ENCODE measurements at places on chromosomes 7 and 10.

DNA sequence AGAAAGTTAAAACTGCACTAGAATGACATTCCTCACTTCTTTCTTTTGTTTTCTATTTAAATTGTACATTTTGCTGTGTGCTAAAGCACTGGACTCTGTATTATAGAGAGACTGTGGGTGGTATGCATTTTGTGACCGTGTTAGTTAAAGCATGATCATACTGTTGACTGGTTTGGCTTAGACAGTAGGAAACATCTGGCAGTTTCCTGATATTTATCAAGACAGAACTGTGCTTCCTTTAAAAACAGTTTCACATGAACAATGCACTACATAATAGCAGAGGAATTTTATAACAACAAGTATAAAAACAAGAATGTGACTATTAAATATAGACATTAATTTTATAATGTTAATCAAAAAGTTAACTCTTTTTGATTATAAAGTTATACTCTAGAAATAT lies 23.1 kb downstream of the GNG11 start:
- DNase-seq, result no peak

DNA sequence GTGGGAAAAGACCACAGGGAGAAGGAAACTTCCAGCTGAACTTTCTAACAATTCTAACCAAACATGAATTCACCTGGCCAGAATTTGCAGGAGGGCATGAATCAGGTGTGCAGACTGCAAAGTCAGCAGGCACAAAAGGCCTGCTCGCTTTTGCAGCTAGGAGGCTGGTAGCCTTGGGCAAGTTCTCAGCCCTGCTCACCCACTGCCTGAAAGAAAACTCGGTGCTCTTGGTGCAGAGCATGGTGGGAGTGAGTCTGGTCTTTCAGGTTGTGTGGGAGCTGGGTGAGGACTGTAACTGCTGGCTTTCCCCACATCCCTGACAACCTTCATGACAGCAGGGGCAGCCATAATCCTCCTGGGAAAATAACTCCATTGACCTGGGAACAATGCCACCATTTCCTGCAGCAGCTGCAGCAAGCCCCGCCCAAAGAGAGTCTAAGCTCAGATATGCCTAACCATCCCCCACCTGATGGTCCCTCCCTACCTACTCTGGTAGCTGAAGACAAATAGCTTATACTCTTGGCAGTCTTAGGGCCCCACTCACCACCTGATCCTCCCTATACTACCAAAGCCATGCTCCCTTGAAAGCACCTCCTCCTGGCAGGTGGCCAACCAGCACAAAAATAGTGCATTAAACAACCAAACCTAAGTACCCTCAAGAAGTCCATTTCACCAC lies 31.6 kb downstream of the ZNF117 start:
- no peak for DNase-seq

DNA sequence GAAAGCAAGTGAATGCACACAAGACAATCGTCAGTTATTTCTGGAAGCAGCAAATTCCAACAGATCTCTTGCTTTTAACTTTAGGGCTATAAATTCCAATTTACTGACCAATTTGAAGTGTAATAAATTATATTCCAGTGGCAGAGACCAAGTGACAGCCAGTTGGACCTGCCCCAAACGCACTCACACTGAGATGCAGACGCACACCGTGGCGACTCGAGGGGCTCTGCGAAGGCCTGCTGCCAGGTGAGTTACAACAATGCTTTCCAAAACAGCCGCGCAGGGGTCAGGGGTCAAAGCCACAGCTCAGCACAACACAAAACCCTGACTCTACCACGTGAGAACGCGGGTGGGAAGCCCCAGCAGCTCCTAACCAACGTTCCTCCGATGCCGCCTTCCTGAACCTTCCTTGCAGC lies 97.4 kb downstream of the ZRANB1 start:
- no peak for DNase-seq

GRCh38 chr7:17844514-17845196 lies 95.6 kb downstream of the SNX13 start:
- DNase-seq, result no peak

- no peak for DNase-seq
These were observed 60.7 kb upstream of the PFKP start for GRCh38 chr10:3006607-3007006.

- no peak for DNase-seq
These were observed 183.5 kb downstream of the RNF133 start for GRCh38 chr7:122515404-122515803.

DNA sequence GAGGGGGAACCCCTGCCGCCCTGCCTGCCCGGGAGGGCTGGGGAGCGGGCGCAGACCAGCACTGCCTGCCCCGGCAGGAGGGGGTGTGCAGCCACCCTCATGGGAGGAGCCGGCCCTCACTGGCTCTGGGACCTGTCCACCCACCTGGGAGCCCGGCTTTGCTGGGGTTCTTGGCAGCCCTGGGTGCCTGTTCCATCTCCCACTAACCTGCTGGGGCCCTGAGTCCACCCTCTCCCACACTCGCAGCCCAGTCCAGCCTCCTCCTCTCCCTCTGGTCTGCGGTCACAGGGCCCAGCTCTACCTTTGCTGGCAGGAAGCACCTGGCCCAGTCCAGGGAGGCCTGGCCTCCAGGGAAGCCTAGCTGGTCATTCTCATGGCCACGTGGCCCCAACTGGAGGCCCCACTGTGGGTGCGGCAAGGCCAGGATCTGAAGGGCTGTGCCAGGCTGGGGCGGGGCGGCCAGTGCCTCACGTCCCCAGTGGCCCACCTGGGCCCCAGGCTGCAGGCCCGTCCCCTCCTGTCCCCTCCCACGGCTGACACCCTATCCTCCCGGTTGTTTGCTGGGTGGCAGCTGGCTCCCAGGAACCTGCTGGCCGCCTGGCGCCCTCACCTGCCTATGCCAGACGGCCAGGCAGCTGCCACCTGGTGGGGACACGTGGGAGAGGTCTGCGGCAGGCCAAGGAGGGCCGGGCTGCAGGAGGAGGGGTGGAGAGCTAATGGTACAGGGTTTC lies at the start of gene TMEM184A:
Gene TMEM184A, minus strand, starts transcription at position 393 of the 731 bp plus-strand sequence. CDS start 721 bp downstream, outside the sequence.
- DNase-seq, result peak; percentile 45

- no peak for DNase-seq
These were observed 43.2 kb downstream of the SVOPL start for GRCh38 chr7:138657854-138658386.

- DNase-seq, result no peak
These were observed 32.6 kb downstream of the ANTXRL start for GRCh38 chr10:46319389-46319788.
